ENCODE measurements at places on chromosomes 4 and X.

DNA sequence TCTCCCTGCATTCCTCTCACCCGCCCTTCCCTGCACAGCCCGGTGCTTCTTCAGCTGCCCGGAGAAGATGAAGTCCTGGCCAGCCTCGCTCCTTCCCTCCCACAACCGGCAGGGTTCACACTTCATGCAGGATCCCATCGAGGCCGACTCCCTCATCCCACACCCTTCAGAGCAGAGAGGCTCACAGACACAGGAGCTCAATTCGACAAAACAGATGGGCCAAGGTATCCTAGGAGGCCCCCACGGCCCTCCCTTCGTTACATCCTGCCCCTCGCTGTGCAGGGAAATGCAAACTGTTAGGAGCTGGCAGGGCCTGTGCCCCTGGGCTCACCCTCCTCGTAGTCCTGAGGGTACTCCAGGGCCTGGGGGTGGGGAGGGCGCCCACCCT lies 238.1 kb downstream of the DHRSX start:
- DNase-seq, result no peak

DNA sequence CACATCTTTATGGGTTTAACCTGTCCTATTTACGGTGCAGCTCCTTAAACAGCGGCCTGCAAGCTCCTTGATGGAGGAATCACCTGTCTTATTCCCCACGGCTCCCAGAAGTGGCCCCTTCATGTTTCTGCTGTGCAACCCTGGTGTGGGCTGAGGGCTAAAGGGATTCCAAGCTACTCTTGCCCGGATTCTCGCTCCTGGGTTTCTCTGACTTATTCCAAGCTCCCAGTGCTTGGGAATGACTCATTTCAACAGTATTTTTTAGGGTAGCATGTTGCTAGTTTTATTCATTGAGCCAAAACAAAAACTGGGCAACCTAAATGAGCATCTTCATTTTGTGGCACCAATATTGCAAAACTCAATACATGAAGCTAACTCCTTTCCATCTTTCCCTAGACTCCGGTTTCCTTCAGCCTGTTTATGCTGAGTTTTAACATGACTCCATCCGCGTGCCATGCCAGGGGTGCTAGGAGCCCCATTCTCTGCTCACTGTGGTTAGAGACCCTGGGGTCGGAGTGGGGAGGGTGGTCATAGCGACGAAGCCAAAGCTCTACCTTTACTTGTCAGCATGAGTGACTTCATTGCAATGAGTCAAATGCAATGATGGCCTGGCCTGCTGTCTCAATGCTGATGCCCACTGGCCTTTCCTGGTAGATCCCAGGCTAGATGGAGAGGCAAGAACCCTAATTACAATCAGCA lies 349.7 kb downstream of the NR3C2 start:
- no peak for DNase-seq

GRCh38 chr4:101753721-101754120 lies 36.8 kb upstream of the BANK1 start:
- no peak for DNase-seq

GRCh38 chr4:100034023-100034664 lies 84.1 kb upstream of the H2AZ1 start:
- DNase-seq, result no peak

- DNase-seq, result no peak
Measured at GRCh38 chr4:27467351-27467750, 606.7 kb downstream of the STIM2 start.

GRCh38 chr4:792626-793092 lies 33.3 kb downstream of the CPLX1 start:
- DNase-seq, result no peak

- no peak for DNase-seq
Measured at GRCh38 chr4:76879731-76880364, 18.1 kb downstream of the SOWAHB start.

- no peak for DNase-seq
Measured at GRCh38 chrX:100662796-100663195, 18.8 kb downstream of the SRPX2 start.

- no peak for DNase-seq
Measured at GRCh38 chrX:118350706-118351105, 4.8 kb downstream of the WDR44 start.

- no peak for DNase-seq
Measured at GRCh38 chrX:67612231-67612630, 68.4 kb downstream of the AR start.

GRCh38 chr4:150079081-150079581 lies 886 bp downstream of the DCLK2 start:
- DNase-seq, result no peak

GRCh38 chr4:82367438-82368097 lies 6.2 kb downstream of the HNRNPD start:
- DNase-seq, result no peak

- no peak for DNase-seq
Measured at GRCh38 chr4:67785528-67785927, 31.3 kb upstream of the GNRHR start.

DNA sequence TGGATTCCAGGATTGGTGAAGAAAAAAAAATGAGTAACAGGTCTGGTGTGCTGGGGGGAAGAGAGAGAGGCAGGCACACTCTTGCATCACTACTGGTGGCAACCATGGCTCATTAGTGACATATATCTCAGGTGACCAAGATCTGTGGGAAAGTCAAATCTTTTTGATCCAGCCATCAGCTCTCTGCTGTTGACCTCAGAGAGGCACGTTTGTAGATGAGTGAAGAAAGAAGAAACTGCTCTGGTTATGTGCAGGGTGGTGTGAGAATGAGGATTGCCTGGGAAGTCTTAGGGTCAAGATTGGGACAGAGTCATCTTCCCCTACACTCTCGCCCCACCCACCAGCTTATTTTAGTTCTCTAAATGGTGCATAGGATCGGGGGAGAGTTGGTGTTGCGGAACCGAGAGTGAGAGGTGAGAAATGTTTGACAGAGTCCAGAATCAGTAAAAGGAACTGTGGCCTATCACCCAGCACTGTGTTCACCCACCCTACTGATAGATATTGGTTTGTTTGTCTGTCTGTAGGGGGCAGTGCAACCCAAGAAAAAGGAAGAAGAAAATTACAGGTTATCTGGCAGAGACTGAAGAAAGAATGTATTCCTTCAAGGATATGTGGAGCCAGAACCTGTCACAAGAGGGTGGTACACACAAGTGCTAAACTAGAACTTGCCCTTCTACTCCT lies 21.9 kb downstream of the ARMCX6 start:
- DNase-seq, result no peak

DNA sequence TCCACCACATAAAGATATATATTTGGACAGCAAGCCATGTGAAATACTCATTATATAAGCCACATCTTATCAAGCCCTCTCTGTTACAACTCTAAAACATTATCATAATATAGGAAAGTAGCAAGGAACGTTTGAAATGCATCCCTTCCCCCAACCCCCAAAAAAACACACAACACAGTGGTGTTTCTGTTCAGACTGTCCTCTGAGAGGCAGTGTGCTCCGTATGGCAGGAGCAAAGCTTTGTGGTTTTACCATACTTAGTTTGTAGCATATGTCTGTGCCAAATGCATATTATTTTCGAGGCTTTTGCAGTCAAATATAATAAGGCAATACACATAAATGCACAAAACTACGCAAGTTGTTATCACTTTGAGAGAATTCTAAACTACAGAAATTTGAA lies 194.2 kb downstream of the RAPGEF2 start:
- no peak for DNase-seq

- DNase-seq, result no peak
Measured at GRCh38 chr4:77493829-77494551, 111.6 kb upstream of the CXCL13 start.

Measured in right atrium auricular region (tissue), 2 donors.